ENCODE measurements at places on chromosomes 3 and 15.
A peak's percentile ranks its signal among the peaks of the same experiment; 100 is the strongest.

DNA sequence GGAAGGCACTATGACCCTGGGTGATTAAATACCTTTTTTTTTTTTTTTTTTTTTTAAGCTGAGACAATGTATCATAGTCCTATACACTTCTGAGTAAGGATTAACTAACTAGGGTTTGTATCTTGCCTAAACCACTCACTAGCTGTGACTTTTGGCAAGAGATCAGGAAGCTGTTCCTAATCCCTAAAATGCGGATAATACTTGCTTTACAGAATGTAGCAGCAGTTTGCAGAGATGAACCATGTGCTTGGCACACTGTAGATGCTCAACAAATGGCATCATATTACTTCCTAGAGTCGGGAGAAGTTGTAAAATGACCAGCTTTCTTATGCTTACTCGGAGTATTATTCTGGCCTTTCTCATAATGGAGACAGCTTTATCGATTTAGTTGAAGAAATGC is 25.6 kb upstream of the PYGO1 start:
- no peak for DNase-seq

- DNase-seq, result no peak
Observed at GRCh38 chr3:196177967-196178366, 33.2 kb downstream of the ZDHHC19 start.

DNA sequence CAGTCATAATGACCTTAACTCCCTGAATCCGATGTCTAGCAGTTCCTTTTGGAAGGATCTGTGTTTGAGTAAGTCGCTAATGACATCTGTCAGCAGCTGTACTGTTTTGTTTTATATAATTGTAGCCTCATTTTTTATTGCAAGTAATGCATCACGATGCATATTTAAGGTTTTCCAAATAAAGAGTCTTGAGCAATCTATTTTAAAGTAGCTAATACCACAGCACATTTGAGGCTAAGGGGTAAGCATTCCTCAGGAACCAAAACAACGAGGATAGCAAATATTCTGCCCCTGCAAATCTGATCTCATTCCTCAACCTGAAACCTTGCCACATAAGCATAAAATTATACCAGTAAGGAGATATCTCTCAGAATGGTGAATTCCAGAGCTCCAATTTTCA is 98.7 kb downstream of the TBC1D5 start:
- no peak for DNase-seq

DNA sequence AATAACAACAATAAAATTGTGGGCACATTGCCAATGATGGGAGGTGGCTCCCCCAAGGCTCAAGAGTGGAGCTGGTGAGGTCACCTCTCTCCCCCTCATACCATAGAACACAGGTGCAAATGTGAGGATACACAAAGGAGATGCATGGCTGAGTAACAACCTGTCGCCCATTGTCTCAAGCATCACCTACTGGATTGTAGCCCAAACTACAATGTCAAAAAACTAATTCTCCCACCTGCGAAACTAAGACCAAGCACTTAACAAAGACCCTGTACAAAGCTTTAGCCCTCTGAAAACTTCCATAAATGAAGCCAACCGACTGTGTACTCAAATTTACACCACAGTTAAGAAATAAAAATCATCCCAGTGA is 50.4 kb upstream of the IGSF11 start:
- DNase-seq, result no peak

- DNase-seq, result no peak
Observed at GRCh38 chr3:182618085-182618732, 175.1 kb upstream of the ATP11B start.

DNA sequence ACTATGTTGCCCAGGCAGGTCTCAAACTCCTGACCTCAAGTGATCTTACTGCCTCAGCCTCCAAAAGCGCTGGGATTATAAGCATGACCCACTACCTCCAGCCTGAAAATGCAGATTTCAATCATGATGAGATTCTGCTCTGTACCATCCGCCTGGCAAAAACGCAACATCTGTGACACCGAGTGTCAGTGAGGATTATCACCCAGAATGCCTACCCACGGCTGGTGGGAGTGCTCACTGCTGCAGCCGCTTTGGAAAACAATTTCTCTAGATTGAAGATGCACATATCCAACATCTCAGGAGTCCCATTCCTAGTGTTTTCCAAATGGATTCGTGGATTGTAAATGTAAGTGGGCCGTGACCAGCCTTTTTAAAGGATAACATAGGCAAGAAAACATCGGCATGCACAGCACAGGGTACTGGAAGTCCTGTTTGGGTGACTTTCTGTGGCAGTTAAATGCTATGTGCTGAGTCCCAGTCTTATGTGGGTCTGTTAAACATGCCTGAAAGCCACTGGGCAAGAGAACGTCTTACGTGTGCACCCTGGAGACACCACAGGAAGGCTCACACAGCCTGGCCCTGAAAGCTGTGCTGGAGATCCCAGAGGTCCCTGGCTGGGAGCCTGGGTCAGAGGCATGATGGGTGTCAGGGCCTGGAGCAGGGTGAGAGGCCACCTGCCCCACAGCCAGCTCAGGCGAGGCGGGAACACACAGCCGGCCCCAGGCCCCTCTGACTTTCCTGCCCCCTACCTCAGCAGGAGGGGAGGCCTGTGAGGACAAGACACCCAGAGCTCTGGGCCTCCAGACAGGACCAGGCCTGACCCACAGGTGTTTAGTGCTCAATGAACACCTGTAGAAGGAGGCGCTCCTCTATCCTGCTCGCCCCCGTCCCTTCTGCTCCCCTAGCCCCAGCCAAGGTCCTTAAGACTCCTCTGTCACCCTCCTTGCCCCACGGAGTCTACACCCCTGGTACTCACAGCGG is 918 bp downstream of the PRSS50 start:
- peak; percentile 2 for DNase-seq

DNA sequence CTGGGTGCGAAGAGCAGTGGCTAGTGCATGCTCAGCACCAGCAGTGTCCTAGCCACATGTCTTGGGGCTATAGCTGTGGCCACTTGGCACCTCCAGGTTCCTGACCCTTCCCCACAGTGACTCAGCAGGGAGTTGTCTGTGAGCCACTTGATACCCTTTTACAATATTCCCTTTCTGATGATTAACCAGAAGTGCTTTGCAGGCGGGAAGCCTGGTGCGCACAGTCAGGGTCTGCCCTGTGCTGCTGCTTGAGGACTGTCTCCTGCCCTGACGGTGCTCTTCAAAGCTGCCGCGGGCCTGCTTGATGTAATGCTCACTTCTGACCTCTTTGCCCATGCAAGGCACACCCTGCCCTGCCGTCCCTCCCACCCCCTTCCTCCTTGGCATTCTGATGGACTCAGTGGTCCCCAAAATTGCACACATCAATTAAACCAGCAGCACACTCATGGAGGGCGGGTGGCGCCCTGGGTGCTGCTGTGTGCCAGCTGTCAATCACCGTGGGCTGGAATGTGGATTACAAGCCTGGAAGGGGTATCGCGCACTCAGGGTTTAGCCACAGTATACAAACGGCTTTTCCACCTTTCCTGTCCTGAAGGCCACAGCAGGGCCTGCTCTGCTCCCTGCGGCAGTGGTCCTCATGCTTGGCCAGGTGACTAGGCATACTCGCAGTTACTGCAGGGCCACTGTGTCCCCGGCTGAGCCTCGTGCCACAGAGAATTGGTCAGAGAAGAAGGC is 40.9 kb upstream of the PCSK6 start:
- DNase-seq, result no peak

DNA sequence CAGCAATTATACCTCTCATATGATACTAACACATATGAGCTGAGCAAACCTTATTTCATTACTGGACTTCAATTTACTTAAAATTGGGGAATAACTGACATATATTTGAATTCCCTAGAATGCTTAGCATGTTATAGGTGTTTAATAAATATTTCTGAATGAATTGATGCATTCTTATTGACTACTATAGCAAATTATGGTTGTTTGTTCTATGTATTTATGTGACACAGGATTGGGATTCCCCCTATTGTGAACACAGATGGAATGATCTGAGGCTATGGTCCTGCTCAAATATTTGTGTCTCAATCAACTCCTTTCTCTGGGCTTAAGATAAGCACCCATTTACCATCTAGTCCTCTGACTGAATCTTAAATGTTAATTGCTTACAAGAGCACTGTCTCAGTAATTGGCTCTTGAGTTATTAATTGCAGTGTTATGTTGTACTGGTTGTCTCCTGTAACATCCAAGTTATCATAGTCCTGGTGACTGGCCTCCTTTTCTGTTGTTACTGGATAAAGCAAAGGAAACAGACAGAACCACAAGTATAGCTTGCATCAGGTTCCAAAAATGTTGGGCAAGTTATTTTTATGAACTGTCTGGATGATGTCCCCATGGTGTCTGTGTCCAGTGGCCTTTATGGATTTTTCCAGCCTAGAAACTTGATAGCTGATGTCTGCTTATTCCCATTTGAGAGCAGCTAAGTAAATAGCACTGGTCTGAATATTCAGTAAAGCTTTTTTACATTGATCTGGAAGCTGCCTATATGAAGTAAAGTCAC is 2.3 kb upstream of the UACA start:
- DNase-seq, result no peak

GRCh38 chr15:68210821-68211655 is 5.9 kb upstream of the CALML4 start:
- DNase-seq, result peak; percentile 69

DNA sequence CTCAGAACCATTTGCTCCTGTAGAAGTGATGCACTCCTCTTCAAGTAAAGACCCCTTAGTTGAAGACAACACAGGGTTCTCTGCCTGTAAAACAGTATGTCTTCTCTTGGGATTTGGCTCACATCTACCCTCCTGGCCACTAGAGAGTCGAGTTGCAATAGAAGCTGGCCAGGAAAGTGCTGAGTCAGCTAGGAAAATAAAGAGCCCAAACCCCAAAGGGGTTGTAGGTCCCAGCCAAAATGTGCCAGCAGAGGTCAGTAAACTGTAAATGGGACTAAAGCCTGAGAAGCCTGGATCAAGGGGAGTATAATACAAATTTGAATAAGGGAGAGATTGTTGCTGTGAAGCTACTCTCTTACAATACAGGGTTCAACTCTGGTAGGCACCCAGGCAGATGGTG is 37.2 kb upstream of the THBS1 start:
- no peak for DNase-seq

- DNase-seq, result peak; percentile 25
Observed at GRCh38 chr15:57158589-57158988, 217.7 kb upstream of the CGNL1 start.

DNA sequence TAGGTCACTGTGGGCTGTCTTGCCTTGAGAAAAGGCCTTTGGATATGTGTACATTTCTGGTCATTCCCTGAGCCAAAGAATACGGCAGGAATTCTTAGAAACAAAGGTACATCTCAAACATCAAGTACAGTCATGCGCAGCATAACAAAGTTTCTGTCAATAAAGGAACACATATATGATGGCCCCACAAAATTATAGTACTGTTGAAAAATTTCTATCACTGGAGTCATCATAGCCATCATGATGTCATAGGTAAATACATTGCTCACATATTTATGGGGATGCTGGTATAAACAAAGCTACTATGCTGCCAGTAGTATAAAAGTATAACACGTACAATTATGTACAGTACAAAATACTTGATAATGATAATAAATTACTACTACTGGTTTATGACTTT is 38.9 kb upstream of the NECTIN3 start:
- DNase-seq, result no peak

GRCh38 chr3:71201939-71202338 is 381.6 kb downstream of the FOXP1 start:
- DNase-seq, result peak; percentile 77

GRCh38 chr15:45674677-45675076 is 39.8 kb downstream of the SQOR start:
- DNase-seq, result no peak

GRCh38 chr3:16824081-16824696 is 60.6 kb upstream of the PLCL2 start:
- DNase-seq, result no peak

DNA sequence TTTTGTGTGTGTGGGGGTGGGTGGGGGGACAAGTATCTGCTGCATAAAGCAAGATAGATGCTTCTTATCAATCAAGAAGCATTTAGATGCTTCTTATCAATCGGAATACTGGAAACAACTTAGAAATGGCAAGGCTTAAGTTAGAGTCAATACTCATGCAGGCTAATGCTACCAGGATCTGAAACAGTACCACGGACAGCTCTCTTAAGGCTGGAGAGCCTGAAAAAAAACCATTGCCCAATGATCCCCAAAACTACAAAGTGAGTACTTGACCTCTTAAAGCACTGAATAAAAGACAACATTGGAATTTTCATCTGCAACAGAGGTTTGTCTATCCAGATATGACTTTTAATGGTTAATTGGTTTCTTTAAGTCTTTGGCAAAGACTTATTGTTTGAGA is 262.3 kb downstream of the GAP43 start:
- no peak for DNase-seq

GRCh38 chr3:149541091-149541491 is 66.6 kb downstream of the TM4SF4 start:
- DNase-seq, result no peak

DNA sequence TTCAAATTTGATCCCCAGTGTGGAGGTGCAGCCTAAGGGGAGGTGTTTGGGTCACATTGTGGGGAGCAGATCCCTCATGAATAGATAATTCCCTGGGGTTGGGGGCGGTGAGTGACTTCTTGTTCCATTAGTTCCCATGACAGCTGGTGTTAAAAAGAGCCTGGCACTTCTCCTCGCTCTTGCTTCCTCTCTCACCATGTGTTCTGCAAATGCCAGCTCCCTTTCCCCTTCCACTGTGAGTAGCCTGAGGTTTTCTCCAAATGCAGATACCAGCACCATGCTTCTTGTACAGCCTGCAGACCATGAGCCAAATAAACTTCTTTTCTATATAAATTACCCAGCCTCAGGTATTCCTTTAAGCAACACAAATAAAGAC is 23.1 kb downstream of the RIOX2 start:
- no peak for DNase-seq

DNA sequence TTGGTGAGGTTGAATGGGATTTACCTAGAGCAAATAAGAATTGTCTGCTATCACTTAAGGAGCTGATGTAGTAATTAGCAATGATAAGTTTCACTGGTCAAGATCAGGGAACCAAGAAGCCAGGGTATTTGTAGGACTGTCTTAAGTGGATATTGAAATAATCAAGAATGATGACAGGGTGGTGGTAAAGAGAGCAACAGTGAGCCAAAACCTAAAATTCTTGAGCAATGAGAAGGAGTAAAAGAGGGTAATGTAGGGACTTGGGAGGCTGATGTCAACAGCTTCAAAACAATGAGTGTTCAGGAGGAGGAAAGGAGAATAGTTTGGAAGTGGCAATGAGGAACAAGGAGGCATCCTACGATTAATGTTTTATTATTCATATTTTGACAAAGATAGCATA is 31.5 kb upstream of the SLC2A2 start:
- no peak for DNase-seq

- no peak for DNase-seq
Observed at GRCh38 chr3:53170325-53171063, 9.5 kb downstream of the PRKCD start.

DNA sequence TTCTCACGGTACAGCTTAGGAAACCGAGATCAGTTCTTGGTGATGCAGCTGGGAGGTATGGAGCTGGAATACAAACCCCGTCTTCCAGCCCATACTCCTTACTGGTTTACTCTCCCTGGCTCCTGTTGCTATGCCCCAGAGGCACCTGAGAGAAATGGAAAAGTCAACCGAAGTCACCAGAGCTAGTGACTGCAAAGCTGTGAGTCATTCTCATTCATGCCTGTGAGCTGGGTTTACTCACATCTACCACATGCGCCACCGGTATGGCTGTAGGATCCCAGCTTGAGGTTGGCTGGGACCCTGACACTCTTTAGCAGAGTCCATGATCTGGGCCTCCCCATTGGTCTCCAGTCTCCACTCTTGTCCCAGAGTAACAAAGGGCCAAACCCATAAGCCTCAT is 111.5 kb upstream of the ETV5 start:
- DNase-seq, result no peak

GRCh38 chr3:102757950-102758349 is 323.1 kb downstream of the ZPLD1 start:
- DNase-seq, result no peak

All from heart right ventricle (tissue), 16 donors.